Stimulated activated CD8-positive, alpha-beta memory T cell treated with anti-CD3 and anti-CD28 coated beads, Interleukin-4, amount 100 ng/mL, for 1 hour (primary cell): ENCODE measurements at places on chromosomes 5 and 9.

- no peak for DNase-seq
Measured at GRCh38 chr5:158283397-158283796, 424.5 kb upstream of the CLINT1 start.

DNA sequence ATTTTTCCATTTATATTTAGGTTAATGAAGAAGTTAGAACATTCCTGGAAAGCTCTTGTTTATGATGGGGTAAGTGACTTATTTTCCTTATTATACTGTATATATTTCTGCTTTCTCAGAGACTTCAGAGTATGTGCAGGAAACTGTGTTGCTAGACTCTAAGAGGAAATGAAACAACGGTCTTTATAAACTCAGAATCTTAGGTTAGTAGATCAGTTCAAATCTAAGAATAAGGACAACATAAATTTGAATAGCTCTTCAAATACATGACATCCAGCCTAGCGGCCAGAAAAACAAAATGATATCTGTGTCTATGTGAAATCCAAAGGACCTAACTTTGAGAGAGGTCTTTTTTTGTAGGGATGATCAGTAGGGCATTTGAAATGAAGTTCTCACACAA is 94.3 kb downstream of the PRKACG start:
- no peak for DNase-seq

DNA sequence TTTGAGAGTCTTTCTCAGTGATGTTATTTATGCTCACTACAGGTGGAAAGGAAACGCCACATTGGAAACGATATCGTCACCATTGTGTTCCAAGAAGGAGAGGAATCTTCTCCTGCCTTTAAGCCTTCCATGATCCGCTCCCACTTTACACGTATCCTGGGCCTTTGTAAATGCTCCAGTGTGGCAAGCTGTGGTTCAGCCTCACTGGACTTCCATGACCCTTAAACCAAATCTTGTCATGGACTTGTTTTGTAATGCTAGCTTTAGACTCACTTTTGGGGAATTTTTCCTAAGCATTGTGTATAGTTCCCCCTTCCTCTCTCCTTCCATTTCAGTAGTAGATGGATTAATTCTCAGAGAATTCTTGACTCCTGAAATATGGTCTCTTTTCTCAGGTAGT is 60.9 kb upstream of the SLC2A8 start:
- DNase-seq: no peak

DNA sequence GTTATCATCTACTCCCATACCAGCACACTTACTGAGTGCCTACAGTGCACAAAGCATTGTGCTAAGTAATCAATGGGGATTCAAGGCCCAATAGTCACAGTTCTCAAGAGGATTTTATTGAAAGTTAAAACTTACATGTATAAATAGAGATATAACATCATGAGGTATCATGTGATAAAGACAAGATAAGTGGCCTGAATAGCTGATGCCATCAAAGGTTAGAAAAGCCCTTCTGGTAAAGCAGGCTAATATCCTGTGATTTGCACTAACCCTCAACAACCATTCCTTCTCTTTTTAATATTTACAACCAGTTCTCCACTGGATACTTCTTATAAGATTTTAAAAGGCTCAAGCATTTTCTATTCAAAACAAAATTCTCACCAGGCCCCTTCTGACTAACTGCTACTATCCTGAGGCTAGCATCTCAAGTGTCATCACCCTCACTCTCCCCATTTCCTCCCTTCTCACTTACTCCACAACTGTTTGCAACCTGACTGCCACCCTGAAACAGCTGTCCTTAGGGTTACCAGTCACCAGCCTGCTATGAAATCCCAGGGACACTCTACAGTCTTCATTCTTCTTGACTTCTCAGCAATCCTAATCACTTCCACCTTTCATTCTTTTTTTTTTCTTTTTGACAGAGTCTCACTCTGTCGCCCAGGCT is 377.9 kb downstream of the ENC1 start:
- DNase-seq: no peak

DNA sequence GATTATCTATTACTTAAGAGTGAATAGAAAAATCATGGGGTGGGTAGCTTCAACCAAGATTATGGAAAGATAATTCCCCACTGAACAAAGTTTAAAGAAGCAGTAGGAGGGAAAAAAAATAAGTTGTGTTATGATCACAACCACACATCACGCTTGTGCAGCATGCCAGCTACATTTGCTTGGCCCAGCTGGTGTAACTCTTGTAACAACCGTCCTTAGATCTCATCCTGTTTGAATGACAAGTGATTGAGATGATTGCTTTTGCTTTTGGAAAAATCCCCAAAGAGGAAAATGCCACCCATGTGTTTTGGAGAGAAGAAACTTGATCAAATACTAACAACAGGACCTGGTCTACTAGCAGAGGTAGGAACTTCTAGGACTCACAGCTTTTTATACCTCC is 107.6 kb upstream of the KIF2A start:
- DNase-seq: no peak

- no peak for DNase-seq
Measured at GRCh38 chr5:136808756-136809155, 443.4 kb upstream of the TRPC7 start.

DNA sequence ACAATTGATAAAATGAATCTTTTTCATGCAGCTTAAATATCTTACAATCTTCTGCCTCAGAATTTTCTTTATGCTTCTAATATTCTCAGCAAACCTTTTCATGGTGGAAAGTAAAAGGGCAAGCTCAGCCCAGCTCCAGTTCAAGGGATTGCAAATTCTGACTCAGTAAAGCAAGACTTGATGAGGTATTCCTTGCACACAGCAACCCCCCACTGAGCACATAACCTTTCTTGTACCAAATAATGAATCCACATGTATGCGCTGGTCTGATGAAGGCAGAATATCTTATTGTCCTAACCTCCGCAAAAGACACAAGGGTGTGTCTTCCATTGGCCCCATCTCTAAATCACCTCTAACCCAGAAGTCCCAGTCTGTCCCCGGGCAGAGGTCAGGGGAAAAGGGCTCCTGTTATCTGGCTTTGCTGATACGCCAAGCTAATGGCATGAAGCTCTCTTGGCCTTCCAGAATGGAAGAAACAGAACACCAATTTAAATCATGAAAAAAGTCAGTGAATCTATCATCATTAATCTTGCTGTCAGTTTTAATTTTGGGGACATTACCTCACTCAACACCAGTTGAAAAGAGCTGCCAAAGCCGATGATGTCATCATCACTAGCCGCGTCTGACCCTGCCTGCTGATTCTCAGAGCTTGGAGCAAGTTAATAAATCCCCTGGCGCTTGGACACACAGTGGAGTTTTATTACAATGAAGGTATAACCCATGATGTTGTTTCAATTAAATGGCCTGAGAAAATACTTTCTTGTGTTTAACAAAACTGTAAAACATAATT is 592.5 kb upstream of the CLINT1 start:
- DNase-seq: no peak

- DNase-seq: no peak
Measured at GRCh38 chr5:84272771-84273516, 111.7 kb downstream of the EDIL3 start.

- no peak for DNase-seq
Measured at GRCh38 chr5:94893412-94894135, 275.1 kb downstream of the SLF1 start.

DNA sequence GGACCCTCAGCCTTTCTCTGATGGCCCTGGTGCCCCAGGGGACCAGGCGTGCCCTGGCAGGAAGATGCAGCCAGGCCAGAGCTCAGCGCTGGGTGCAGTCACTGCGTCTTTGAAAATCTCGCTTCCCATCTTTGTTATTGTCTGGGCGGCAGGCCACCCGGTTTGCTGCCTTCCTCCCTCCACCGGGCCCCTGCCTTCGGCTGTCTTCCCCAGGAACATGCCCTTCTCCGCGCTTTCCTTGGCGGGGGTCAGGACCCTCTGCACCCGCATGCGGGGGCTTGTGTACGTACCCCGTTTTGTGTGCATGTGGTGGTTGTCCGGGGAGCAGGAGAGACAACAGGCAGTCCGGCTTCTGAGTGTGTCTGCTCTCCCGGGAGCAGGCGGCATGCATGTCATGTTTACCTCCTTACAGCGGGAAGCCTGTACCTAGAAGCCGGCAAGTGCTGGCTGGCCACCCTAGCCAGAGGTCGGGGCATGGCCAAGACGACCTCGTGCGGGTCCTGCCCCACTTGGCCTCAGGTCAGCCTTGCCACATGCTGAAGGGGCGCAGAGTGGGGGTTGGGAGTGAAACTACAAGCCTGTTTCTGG is 49.5 kb downstream of the DAB2IP start:
- no peak for DNase-seq

- DNase-seq: no peak
Measured at GRCh38 chr9:129885018-129885669, 49.9 kb downstream of the USP20 start.

GRCh38 chr9:14221119-14221518 is 92.8 kb downstream of the NFIB start:
- DNase-seq: no peak

DNA sequence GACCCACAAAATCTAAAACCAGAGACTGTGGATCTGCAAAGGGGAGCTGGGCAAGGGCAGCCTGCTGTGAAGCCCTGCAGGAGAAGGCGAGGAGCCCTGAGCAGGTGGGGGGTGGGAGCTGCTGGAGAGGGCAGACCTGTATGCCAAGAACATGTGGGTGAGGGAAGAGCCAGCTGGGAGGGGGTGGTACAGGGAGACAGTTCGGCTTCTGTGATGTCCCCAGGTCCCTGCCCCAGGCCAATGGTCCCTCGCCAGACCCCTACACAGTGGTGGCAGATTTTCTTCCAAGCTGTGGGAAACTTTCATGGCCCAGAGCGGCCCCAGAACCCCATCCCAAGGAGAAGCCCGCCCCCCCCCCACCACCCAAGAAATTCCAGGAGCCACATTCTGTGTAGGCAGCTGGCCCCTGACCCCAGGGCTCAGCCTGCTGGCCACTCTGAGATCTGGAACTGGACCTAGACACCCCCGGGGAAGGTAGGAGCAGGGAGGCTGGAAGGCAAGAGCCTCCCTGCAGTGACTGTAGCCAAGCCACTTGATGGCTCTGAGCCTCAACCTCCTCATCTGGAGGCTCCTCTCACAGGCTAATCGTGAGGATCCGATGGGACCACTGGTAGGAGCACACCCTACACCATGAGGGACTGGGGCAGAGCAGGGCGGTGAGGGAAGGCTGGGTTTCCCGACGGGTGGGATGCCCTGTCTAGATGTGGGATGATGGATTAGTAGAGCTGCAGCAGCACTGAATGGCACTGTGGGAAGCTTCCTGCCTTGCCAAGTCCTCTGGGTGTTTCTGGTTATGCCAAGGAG is 22.6 kb upstream of the CSF1R start:
- no peak for DNase-seq

GRCh38 chr5:172556262-172556661 is 84.8 kb upstream of the NEURL1B start:
- DNase-seq: no peak

GRCh38 chr5:85266692-85267091 is 882.0 kb upstream of the EDIL3 start:
- DNase-seq: no peak

DNA sequence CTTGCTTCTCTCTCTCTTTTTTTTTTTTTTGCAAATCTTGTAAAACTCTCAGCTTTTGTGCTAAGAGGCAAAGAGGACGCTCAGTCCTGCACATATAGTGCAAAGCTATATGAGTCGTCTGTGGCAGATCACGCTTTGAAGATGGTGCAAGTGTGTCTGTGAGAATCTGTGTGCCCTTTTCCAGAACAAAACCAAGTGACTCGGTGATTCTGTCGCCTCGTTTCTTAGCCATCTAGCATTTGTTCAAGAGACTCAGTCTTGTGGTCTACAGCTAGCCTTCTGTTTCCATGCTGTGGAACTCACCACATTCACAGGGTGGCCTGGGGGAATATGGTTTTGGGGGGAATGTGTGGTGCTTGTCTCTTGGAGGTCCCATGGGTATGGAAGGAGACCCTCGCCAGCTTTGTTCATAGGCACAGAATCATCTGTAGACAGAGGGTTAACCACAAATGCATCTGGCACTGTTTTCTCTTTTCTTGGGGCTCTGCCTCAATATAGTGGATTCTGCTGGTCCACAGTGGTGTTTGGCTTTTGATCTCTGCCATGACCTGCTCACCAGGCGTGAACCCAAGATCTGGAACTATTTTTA is 82.1 kb downstream of the C9orf152 start:
- DNase-seq: no peak

GRCh38 chr9:131963072-131964030 is 116.3 kb downstream of the MED27 start:
- DNase-seq: no peak

- no peak for DNase-seq
Measured at GRCh38 chr5:177368869-177369644, 11.3 kb downstream of the RGS14 start.

DNA sequence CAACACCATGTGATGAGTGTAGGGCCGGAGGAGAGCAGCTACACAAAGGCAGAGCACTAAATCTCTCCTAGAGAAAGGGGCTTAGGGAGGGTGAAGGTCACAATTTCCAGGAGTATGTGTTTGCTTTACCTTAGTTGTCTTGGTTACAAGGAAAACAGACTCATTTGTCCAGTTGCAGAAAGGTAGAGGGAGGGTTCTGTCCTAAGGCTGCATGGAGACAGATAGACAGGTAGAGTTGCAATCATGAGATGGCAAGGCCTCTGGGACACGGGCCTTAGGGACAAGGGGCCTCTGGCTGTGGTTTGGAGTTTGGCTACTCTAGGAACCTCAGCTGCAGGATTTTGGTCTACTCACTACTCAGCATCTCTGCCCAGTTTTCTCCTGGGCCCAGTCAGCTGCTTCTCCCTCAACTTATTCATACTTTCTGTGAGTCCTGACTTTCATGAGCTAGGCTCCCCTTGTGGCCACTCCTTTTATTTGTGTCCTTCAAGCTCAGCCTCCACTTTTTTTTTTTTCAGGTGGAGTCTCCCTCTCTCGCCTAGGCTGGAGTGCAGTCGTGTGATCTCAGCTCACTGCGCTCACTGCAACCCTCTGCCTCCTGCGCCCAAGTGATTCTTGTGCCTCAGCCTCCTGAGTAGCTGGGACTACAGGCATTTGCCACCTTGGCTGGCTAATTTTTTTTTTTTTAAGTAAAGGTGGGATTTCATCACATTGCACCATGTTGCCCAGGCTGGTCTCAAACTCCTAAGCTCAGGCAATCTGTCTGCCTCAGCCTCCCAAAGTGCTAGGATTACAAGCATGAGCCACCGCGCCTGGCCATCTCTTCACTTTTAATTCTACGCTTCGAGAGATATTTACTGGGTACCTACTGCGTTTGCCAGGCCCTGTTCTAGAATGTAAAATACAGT is 76.6 kb downstream of the PTPDC1 start:
- DNase-seq: no peak

GRCh38 chr5:137939331-137939730 is 50.1 kb downstream of the PKD2L2 start:
- DNase-seq: no peak

DNA sequence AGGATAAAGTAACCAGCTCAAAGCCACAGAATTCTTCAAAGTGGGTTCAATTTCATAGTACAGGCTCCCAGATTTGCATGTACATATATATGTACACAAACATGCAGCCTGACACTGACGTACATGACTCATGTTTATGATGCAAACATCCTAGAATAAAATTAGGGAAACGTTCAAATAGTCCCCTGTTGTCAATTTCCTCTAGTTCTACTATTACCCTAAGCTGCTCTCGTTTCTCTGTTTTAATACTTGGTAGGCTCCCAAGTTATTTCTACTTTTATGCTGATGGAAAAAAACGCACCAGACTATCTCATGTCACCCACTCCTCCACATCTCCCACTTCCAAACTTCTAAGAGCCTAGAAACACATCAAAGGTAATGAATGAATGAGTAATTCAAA is 229.7 kb downstream of the EPB41L4A start:
- DNase-seq: no peak

- DNase-seq: no peak
Measured at GRCh38 chr5:158255609-158256008, 396.7 kb upstream of the CLINT1 start.

- DNase-seq: no peak
Measured at GRCh38 chr5:141941307-141941706, 16.7 kb downstream of the PCDH12 start.
